ENCODE measurements at places on chromosomes 7 and 10.
A peak's percentile ranks its signal among the peaks of the same experiment; 100 is the strongest.

- no peak for DNase-seq
Observed at GRCh38 chr7:75920431-75921161, 5.6 kb downstream of the POR start.

DNA sequence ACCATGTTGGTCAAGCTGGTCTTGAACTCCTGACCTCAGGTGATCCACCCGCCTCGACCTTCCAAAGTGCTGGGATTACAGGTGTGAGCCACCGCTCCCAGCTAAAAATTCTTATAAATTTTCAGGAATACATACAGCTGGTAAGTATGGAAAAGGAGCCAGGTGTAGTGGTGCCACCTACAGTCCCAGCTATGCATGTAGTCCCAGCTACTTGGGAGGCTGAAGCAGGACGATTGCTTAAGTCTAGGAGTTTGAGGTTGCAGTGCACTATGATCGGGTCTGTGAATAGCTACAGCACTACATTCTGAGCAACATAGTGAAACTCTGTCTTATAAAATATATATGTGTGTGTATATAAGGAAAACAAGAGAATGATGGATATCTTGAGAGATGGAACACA lies 19.0 kb downstream of the LDB1 start:
- DNase-seq: no peak

GRCh38 chr10:34723750-34724149 lies 91.3 kb downstream of the PARD3 start:
- DNase-seq: no peak

DNA sequence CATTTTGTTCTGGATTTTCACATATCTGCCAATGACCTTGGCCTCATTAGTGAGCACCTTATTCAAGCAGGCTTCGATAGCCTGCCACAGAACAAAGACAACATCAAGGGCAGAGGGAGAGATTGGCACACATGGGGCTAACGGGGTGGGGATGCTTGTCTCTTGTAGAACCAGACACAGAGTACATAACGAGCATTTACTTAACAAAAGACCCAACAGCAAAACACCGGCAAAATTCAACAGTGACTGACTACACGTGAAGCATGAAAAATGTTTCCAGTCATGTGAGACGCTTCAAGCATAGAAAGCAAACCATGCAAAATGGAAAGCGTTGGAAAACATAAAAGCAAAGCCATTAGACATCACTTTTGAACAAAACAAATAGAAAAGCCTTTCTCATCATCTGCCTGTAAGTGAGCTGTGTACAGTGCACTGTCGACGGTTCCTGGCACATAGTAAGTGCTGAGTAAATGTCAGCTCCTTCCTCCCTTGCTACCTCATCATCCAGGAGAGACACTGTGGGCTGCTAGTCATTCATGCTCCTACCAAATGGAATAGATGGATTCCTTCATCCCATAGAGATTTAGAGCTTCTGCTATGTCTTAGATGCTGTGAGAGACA lies 134.4 kb upstream of the AGK start:
- no peak for DNase-seq

- DNase-seq: no peak
Observed at GRCh38 chr7:5492636-5493020, 69.0 kb upstream of the TNRC18 start.

- DNase-seq: no peak
Observed at GRCh38 chr10:51706225-51706624, 6.8 kb upstream of the CSTF2T start.

DNA sequence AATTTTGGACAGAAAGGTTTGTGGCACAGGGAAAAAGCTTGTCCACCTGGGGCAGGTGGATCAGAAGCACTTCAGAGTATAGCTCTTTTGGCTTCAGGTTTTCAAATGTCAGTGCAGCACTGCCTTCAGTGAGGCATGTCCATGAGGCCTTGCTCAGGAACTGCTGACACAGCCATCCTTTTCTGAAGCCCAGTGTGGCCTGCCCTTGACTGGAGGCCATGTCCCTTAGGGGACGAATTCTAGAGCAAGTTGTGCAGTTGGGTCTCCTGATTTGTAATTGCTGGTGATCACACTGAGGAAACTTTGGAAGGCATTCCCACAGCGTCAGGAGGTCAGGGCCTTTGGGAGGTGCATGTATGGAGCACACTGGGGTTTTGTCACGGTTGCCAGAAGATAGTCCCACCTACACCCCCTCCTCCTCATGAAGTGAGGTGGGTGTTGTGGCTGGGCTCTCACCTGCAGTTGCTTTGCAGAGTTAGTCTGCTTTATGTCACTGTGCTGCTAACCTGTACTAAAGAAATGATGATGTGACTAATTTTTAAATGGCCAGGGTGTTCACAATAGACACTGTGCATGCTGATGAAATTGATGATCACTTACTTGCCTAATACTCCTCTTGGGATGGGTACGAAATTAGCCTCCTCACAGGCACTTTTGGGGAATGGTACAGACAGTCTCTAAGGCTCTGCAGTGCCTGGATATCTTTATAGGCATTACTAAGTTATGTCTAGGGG lies 41.7 kb downstream of the OGDH start:
- DNase-seq: no peak

DNA sequence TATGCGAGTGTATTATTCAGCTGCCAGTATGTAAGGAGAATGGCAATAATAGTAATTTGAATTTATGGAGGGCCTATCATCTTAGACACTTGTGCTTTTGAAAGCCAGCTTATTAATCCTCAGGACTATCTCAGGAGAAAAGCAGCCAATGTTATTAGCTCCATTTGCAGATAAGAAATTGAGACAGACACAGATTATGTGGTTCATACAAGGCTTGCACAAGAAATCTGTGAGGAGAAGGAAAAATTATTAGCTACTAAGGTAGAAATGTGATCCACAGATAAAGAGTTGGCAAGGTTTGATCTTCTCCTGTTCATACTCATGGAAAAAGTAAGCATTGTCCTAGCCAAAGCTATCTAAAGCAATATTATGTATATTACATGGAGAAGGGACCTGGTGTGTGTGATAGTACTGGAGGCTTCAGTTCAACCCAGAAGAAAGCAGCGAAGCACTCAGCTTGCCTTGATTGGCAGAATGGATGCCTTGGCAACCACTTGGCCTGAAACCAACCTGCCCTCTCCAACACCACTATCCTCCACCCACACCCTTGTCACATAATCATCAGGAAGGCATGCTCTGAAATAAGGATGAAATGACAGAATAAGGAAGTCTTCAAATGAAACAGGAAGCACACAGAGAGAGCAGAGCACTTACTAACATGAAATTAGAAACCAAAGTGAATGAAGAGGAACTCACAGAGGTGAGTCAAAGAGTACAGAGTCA lies 18.0 kb downstream of the MACC1 start:
- DNase-seq: peak; percentile 74

DNA sequence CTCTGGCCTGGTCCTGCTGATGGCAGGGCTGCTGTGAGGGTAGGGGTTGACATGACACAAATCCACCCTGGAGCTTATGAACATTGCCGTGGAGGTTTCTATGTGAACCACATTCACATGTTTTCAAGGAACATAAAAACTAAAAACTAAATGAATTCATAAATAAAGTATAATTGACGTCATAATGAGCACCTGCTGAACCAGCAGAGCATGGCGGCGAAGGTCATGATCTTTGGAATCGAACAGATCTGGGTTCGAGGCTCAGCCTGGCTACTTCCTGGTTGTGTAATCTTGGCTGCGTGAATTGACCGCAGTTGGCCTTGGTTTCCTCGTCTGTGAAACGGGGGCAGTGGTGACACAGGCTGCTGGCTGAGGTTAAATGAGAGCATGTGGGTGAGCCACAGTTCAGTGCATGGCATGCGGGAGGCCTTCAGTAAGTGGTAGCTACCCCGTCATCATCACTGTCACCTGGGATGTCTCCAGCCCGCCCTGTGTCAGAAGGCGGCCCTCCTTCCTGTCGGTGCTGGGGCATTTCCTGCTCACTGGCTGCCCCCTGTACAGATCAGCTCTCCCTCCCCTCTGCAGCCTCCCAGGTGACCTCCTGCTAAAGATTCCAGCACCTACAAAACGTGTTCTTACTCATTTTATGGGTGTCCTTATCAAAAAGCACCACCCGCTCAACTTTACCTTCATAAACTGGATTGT lies 190.3 kb upstream of the SHH start:
- no peak for DNase-seq

- DNase-seq: no peak
Observed at GRCh38 chr10:50332108-50332842, 81.0 kb upstream of the ASAH2 start.

DNA sequence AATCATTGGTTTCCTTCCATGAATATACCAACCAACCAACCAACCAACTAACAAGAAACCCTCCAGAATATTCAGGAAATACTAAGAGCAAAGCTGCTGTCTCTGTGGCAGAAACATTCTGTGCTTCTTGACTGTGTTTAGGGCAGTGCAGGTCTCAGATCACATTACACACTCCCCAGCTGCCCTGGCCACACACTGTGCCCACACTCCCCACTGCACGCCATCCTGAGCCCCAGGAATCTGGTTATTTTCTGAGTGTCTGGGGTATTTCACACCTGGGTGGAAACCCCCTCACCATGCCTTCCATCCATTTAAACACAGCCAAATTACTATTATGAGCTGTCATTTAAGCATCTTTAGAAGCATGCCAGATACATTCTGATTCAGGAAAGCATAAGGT lies 183.7 kb upstream of the ANK3 start:
- DNase-seq: no peak

GRCh38 chr10:120599200-120599724 lies 142.2 kb downstream of the PLPP4 start:
- DNase-seq: no peak

DNA sequence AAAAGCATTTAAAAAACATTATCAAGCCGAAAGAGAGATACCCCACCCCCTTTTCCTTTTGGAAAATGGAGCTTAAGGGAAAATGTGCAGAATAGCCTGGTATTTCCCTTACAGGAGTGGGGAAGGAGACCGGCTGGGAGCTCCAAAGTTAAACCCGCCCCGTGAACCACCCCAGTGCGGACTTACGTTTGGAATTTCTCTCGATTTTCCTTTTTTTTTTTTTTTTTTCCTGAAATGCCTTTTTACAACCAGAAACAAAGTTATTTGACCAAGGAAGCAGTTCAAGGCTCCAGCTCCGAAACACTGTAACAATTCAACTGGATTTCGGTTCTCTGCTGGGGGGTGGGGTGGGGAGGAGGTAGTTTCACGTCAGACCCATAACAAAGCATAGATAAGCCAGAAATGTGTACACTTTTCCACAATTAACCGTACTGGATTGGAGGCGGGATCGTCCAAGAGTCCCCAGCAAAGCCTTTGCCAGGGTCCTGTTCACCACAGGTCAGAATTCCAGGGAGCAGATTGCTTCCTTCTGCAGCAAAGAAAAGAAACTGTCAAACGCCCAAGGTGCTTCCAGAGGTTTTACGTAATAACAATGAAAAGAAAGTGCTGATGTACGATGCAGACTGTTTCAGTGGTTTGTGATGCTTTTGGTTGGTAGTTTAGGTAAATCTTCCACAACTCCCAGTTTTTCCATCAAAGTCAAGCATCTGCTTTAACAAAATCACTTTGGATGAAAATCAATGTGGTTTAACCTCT lies 6.7 kb downstream of the SKIDA1 start:
- DNase-seq: no peak

GRCh38 chr7:43294080-43294630 lies 181.7 kb downstream of the HECW1 start:
- no peak for DNase-seq

DNA sequence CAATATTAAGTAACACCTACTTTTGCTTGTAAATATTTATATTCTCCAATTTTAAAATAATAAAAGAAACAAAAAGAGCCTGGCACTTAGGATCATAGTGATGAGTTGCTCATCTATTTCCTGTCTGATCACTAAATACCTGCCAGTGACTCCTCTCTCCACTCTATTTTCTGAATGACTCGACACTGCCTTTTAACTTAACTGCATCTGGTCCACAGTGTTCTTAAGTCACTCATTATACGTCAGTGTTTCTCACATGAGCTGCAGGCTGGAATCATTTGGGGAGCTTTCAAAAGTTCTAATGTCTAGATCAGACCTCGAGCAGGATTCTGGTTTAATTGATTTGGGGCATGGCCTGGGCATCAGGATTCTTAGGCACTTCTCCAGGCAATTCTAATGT lies 78.0 kb upstream of the AGBL3 start:
- no peak for DNase-seq

- peak; percentile 70 for DNase-seq
Observed at GRCh38 chr7:77415823-77416620, at the start of gene GSAP. TSS of gene GSAP (minus strand) at chr7:77416349. CDS start at chr7:77416321, 28 bp downstream.

DNA sequence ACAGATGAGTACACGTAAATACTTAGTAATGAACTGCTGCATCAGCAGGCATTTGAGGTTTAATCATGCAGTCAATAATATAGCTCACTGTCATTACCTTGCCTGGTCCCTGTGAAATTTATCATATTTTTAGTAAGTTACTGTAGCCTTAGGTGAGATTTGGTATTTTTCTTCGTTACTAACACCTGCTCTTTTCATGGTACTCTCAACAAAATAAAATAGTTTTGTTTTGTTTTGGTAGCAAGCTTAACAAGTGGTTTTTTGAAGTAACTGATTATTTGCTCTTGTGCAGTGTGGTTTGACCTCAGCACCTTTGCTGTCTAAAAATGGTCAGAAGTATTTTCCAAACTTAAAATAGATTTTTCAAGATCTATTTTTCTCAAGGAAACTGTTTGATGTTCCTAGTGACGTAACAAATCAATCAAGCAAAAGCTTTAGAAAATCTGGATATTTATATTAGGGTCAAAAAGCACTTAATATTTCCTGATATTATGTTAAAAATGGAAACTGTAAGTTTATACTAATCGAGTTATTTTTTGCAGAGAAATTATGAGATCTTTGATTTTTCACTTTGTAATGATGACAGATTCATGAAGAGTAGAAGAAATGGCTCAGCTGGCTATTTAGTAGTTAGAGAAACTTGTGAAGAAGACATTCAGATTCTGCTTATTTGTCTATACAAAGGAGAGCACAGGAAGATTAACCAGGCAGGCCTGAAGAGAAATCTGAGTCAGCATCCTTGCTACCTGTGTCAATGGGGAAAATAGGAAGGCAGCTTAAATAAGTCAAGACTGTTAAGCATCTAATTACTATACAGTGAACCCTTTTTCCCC lies 21.0 kb upstream of the RPA3 start:
- DNase-seq: no peak

Data from CD4-positive, alpha-beta T cell treated with Interferon gamma for 1 hour (primary cell).